ENCODE measurements at places on chromosomes 1 and 21.

DNA sequence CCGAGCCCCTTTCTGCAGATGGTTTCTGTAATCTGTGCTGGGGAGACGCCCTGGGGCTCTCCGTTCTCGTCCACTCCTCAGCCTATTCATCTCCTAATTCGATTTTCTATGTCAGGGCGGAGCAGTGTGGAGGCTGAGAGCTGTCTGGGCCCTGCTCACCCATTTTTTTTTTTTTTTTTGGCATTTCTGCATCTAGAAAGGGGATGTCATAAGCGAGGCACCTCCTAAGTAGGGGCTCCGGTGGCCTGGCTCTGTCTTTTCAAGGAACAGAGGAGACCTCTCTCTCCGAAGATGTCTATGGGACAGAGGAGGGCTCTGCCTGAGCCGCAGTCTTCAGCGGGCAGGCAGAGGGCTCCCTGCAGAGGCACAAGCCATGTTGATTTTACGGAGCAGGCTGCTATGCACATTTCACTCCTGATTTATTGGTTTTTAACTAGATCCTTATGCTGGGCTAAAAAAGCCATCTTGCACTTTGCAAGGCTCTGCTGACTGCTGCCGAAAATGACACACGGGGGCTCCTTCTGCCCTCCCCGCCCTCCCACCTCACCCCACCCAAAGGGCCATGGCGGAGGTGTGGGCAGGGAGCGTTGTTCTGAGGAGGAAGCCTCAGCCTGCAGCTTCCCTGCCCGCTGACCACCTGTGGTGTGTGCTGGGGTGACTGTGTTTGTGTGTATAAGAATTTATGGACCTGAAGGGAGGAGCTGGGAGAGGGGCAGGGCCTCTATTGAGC is 71.0 kb downstream of the FOXD2 start:
- DNase-seq = peak; percentile 49

DNA sequence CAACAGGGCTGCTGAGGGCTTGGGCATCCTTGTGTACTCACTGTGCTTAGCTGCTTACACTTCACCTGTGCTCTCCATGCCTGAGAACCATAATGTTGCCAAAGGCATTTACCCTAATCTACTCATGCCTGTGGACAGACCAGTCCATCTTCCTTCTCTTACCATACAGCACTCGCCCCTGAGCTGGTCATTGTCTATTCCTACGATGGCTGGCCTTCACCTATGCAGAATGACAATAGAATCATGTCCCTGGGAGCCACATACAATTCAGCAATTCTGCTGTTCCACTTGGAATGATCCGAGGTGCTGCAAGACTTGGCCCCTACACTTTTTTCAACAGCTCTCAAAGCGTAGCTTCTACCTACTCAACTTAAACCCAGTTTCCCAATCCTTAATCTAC is 96.5 kb downstream of the PAPPA2 start:
- DNase-seq = no peak

DNA sequence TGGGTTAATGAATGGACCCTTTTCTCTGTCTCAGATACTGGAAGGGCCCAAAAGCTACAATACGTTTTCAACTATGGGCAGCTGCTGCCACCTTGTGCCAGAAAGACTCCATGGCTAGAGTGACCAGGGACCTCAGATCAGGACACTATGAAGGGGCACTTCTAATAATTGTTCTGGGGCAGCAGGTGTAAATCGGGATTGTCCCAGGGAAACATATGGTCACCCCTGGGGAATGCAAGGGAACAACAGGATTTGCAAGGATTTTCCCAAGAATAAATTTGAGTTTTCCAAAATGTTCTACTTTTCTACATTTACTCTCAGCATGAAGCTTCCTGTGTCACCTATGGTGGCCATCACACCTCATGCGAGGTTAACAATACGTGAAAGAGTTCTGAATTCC is 12.0 kb upstream of the FCAMR start:
- DNase-seq = peak; percentile 70

GRCh38 chr1:201859424-201859823 is 29.3 kb upstream of the SHISA4 start:
- DNase-seq = no peak

DNA sequence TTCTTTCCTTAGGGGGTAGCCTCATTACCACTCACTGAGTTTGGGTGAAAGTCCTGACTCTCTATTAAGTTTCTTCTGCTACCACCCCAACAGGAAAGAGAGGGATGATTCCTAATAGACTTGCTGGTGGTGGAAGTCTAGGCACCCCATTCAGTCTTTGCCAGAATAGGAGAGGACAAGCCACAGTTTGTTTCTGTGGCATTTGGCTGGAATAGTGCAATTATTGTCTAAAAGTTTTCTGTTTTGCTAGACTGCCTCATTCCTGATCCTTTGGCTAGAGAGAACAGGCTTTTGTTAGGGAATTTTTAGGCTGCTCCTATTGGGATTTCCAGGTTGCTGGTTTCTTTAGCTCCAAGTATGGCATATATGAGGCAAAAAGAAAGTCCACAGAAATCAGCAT is 9.9 kb upstream of the HJV start:
- DNase-seq = no peak

GRCh38 chr1:39154553-39155421 is 49.7 kb upstream of the MACF1 start:
- DNase-seq = no peak

GRCh38 chr1:209076688-209077087 is 506.8 kb upstream of the CAMK1G start:
- no peak for DNase-seq

- DNase-seq = no peak
Observed at GRCh38 chr1:9853249-9853595, 29.5 kb upstream of the CLSTN1 start.

DNA sequence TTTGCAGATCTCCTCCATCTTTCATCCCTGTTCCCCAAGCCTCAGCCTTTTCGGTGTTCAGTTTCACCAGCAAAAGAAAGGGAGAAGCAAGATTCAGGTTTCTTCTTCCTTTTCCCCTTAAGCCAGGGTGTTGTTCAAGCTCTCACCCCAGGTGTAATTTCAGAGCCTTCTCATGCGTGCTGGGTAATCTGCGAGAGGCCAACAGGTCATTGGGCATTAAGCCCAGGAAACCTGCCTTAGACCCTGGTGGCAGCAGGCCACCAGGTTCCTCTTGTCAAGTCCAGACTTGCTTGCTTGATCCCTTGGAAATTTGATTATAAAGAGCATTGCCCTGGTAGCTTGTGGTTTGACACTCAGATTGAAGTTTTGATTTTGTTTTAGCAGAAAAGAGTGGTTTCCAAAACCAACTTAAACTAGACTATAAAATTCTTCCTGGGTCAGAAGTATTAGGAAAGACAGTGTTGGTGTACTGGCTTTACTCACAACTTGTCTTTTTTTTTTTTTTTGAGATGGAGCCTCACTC is 6.9 kb downstream of the AKR1A1 start:
- DNase-seq = no peak

- DNase-seq = no peak
Observed at GRCh38 chr1:89918127-89918793, 76.7 kb upstream of the ZNF326 start.

DNA sequence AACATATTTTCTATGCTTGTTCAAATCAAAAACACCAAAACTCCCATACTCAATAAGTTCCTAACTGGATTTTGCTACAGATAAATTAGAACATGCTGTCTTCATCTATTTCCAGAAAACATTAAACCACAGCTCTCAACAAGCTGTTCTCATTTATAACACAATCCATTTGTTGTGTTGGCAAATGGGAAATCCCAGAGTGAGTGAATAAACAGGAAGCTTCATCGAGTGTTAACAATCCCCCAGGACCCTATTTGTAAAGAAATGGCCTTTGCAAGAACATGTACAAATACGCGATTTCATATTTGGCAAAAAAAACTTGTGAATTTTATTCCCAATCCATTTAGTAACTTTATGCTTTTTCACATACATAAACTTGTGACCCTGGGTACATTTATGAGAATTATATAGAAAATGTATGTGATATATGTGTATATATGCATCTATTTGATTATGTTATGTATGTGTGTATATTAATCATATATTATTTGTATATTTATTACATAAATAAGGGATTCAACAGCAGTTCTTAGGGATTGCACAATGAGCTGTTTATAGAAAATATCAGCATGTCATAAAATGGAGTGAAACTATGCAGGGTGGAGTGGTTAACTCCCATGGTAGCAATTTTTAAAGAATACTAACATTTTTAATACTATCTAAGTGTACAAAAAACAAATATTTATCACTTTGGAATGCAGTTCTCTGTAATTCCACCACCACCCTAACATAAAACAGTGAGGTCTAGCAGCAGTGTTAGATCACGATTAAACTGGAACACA is 160.0 kb downstream of the NEGR1 start:
- no peak for DNase-seq

- DNase-seq = peak; percentile 32
Observed at GRCh38 chr1:54844564-54844963, 42.4 kb downstream of the DHCR24 start.

GRCh38 chr21:26005464-26005863 is 165.1 kb downstream of the APP start:
- DNase-seq = no peak

DNA sequence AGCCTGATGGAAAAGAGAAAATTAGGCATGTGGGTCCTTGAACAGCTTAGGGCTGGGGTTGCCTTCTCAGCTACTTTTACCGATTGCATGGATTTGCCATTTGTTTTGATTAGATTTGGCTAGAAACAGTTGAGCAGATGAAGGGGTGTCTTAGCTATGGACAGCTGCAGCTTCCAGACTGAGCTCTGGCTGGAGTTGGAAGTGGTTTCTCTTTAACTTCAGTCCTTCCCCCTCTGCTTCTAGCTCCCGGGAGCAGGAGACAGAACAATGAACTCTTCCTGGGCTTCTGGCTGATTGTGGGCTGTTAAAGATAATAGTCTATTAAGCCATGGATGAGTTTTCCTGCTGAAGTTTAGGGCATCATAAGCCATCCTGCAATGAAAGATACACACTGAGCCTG is 50.7 kb downstream of the UBE2T start:
- DNase-seq = no peak

DNA sequence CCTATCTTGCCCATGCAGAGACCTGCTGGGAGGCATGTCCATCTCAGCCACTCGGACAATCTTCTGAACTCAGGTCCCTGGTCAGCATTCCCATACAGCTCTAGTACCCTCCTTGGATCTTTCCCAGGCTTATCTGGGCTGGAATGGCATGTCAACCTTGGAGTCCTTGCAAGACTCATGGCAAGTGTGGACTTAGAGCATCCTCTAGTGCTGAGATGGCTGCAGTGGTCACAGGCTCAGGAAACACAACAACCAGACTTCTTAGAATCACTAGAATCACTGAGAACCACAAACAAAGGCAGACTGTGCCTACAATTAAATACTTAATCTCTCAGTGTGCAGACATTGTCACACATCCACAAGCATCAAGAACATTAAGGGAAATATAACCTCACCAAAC is 73.1 kb upstream of the TSHB start:
- no peak for DNase-seq

DNA sequence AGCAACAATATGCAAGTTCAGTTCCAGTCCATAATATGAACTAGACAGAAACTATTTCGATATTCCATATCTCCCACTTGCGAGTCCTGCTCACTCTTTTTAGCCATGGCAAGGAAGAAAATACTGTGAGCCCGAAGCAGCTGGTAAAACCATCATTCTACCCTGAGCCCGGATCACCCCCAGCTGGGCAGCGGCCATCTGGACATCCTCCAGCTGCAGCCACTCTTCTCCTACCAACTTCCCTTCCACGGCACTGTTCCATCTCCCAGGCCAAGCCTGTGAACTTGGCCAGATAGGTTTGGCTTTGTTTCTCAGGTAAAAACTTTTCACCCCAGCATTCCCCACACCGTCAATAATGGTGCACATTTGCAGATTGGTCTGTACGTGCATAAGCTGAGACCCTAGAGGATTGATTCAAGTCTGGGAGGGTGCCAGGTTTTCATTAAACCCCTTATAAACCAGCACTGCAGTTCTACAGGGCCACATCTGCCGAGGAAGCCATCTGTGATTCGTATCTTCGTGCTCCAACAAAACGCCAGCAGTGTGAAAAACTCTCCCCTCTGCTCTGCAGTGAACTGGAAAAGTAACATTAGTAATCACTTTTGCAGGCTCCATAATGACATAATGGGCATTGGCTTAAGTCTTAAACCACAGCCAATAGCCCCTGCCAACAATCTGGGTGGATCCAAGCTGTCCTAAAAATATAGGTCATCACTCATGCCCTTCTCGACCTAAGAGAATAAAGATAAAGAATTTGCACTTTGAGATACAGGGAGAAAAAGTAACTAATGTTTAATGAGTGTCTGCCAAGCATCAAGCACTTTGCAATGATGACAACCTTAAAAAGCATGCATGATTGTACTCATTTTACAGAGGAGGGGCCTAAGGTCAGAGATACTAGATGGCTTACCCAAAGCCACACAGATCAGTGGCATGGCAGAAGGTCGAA is 205.1 kb downstream of the PLPP3 start:
- no peak for DNase-seq

GRCh38 chr1:4778056-4778455 is 123.6 kb downstream of the AJAP1 start:
- no peak for DNase-seq

- no peak for DNase-seq
Observed at GRCh38 chr21:42524341-42525028, 10.8 kb downstream of the SLC37A1 start.

GRCh38 chr1:114745291-114745690 is 12.5 kb downstream of the CSDE1 start:
- no peak for DNase-seq

GRCh38 chr1:156112276-156113137 is 2.0 kb upstream of the LMNA start:
- DNase-seq = no peak

DNA sequence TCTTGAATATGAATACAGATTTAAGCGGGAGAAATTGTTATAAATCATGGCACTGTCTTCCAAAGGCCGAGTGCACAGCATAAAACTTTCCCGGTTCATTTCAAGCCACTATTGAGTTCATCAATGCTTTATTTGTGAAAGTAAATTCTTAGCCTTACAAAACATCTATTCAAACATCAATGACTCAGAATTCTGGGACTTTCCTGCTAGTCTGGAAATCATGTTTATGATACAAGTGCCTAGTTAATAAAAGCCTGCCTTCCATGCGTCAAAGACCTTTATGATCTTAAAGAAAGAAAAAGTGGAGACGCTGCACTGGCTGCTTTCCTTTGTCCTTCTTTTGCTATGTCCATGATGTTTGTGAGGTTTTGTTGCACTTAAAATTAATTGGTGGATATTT is 137.7 kb downstream of the SETD4 start:
- no peak for DNase-seq

DNA sequence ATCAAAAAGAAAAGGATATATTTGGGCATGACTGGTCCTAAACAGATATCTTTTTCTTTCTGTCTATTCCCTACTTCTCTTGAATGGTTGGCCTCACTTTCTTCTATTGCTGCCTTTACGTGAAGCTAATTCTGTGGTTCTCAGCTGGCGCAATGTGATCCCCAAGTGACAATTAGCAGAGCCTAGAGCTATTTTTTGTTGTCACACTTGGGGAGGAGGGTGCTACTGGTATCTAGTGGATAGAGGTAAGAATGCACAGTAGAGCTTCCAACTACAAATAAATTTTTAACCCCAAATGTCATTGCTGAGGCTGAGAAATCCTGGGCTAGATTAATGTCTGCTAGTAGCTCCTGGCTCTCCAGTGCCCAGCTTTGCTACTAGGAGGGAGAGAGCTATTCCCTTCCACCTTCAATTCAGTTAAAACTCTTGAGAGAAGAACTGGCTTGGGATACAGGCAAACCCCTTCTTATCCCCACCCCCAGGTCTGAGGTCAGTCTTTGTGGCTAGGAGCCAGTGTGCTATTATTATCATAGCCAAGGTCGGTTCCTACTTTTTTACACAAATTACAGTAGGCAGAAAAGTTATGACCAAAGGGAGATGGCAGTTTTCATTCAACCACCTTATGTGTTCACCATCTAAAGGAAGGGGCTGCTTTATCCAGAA is 102.1 kb downstream of the SNX7 start:
- DNase-seq = no peak
